Peyer's patch (tissue), 4 donors: ENCODE measurements at places on chromosomes 11 and 22.

- DNase-seq = no peak
Observed at GRCh38 chr22:35930933-35931332, 97.7 kb downstream of the RBFOX2 start.

GRCh38 chr11:69950120-69950519 is 128.0 kb upstream of the ANO1 start:
- DNase-seq = no peak

GRCh38 chr22:33515795-33516194 is 404.5 kb downstream of the LARGE1 start:
- no peak for DNase-seq

- DNase-seq = peak; percentile 80
Observed at GRCh38 chr22:37563153-37564081, 3.1 kb downstream of the CDC42EP1 start.

DNA sequence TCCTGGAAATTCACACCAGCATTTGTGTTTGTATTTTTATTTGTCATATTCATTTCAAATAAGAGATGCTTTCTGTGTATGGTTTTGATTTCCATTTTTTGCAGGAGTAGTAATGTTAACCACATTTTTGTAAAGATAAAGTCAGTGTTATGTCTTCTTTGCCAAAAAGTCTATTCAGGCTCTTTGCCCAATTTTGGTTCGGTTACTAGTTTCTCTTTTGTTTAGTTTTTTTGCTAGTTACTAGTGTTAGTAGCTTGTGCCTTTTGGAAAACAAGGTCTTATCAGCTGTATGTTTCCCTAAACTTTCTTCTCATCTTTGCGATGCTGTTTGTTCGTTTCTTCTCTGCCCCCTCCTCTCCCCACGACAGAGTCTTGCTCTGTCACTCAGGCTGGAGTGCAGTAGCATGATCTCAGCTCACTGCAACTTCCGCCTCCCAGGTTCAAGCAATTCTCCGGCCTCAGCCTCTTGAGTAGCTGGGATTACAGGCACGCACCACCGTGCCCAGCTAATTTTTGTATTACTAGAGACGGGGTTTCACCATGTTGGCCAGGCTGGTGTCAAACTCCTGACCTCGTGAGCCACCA is 112.3 kb upstream of the GRK3 start:
- no peak for DNase-seq

DNA sequence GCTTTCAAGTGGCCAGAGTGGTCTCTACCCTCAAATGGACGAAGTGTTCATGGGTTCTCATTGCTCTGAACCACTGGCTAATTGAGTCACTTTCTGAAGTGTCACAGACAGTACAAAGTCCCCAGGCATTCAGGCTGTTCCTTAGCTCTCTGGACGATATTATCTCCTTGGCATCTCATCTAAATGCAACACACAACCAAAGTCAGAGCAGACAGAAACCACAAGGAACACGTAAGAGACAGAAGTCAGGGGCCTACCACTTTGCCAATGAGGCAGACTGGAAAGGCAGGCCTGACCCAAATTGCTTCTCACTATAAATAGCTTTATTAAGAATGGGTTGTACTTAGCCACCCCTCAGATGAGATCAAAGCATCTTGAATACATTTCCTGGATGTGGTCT is 29.0 kb upstream of the LDLRAD3 start:
- no peak for DNase-seq

GRCh38 chr11:20213790-20214189 is 53.5 kb upstream of the DBX1 start:
- DNase-seq = no peak

DNA sequence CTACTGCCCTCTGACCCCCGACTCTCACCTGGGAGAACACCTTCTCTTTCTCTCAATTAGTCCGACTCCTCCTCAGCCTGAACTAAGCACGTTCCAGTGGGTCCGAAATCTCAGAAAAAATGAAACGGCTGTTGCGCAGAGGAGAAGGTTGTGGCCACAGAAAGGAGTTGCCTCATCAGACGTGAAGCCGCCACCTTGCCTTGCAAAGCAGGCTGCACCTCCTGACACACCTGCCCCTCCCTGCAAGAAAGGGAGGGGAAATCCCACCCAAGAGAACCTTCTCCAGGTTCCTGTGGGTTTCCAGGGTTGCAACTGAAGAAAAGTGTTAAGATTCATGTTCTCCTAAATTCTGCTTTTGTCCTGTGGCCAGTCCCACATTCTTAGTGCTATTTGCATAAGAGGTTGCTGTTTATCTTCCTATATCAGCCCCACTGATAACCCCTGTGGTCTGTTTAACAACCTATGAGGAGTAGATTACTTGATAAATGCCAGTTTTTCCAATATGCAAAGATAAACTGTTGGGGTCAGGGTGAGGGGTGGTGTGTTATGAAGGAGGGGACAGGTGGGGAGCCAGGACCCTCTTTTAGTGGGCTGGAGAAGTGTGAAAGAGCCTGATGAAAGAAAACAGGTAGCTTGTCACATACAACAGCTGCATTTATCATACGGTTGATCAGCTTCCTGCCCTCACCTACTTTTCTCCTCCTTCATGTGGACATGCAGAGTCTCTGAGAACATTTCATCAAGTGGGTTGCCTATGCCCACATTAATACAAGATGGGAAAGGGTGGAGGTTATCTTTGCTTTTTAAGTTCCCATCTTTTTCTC is 18.2 kb downstream of the ZBTB16 start:
- DNase-seq = peak; percentile 64
